CD4-positive, alpha-beta T cell treated with Interleukin-17A for 4 hours (primary cell): ENCODE measurements at places on chromosomes 6 and 20.

GRCh38 chr6:115001731-115002350 is 659.0 kb upstream of the HS3ST5 start:
- DNase-seq, result no peak

GRCh38 chr6:41717392-41717736 is 18.0 kb downstream of the TFEB start:
- no peak for DNase-seq

DNA sequence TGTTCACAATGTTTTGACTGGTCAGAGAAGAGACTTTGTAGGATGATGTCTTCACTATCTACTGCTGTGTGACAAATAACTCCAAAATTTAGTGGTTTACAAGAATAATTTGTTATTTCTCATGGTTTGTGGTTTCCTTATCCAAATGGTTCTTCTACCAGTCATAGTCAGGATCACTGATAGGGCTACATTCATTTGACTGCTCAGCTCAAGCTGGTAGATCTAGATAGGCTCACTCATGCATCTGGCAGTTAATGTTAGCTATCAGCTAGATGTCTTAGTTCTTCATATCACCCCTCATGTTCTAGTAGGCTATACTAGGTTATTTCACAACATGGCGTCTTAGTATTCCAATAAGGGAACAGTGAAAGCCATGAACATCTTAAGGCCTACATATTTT is 131.0 kb downstream of the ID4 start:
- DNase-seq, result no peak

DNA sequence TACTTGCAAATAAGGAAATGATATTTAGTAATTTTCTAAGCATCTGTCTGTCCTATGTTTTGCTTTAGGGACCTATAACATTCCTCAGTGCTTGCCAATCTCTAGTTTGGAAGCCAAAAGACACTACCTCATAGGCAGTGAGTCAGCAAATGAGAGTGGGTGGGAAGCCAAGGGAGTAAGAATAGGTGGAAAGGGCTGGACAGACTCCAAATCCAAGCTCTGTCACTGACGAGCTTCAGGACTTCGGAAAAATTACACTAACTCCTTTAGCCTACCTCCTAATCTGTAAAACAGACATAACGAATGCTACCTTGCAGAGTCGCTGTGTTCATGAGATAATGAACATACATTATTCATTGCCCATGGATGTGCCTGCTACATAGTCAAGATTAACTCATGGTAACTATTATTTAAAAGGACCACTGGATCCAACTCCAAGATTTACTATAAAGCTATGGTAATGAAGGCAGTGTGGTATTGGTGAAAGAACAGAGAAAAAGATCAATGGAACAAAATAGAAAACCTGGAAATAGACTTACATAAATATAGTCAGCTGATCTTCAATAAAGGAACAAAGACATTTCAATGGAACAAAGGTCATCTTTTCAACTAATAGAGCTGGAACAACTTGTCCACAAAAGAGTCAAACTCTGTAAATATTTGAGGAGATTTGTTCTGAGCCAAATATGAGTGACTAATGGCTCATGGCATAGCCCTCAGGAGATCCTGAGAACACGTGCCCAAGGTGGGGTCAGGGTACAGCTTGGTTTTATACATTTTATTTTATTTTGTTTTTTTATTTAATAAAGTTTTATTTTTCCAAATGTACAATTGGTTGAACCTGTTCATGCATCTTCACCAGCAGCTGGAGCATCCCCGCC is 64.1 kb downstream of the FAM50B start:
- no peak for DNase-seq

GRCh38 chr20:54212871-54213270 is 5.0 kb downstream of the PFDN4 start:
- no peak for DNase-seq

- DNase-seq, result no peak
Observed at GRCh38 chr20:7159903-7160302, 392.4 kb downstream of the BMP2 start.

DNA sequence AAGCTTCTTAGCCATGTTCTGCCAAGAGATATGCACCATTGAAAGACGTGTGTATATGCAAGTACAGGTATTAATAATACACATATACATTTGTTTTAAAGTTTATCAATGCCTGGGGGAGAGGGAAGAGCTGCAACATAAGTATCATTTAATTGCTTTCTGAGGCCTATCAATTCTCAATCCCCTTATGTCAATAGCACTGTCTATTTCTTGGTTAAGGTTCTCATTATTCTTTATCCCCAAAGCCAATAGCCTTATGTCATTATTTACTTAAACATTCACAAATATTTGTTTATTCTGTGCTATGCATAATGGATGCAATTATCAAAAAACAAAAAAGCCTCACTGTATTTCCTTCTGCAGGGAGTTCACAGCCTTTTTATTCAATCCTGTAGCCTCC is 350.3 kb upstream of the KCNQ5 start:
- DNase-seq, result no peak

DNA sequence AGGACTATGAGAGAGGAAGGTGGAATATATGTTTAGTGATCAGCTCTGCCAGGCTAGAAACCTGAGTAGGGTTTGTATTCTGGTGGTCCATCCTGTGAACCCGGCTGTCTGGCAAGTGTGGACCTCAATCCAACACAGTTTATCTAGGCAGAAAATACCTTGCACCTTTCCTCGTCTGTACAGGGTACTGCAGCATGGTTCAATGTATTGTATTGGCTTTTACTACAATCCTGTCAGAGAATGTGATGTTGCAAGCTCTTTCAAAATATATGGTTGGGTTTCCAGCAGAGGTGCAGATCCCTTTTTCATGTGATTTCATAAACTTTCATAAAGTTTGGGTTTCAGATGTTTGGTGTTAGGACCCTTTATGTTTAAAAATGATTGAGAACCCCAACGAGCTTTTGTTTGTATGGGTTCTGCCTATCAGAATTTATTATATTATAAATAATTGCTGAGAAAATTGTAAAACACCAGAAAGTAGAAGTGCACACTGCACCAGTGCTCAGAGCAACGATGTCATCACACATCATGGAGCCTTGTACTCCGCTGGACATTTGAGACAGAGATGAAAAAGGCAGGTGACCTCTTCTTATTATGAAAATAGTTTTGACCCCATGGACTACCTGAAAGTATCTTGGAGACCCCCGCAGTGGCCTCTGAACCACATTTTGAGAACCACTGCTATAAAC is 106.6 kb downstream of the RTN4IP1 start:
- peak; percentile 14 for DNase-seq

GRCh38 chr6:14038467-14039437 is 78.8 kb upstream of the CD83 start:
- no peak for DNase-seq

- DNase-seq, result no peak
Observed at GRCh38 chr6:8743170-8743745, 307.9 kb upstream of the SLC35B3 start.

DNA sequence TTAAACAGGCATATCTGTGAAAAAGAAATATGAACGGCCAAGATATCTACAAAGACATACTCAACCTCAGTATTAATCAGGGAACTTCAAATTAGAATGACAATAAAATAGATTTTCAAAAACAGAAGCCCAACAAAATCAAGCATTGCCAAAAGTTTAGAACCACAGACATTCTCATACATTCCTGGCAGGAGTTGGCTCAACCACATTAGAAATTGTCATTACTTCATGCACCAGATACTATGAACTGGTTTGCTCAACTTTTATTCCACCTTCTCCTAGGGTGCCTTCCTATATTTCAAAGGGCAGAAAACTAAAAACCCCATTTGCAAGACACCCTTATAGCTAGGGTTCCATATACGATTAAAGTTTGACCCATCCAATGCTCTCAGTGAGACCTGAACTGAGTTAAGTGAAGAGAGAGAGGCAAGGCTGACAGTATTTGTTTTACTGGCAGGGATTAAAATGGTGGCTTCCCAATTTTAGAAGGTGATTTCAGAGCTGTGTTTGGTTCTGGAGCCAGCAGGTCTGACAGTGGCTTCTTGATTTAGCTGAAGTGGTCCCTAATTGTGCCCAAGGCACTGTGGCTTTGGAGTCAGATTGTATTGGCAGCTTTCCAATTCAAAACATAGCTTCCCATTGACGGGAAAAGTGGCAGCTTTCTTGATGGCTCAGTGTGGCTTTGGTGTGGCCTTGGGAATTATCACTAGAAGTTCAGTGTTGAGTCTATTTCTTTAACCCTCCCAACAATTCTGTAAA is 77.1 kb upstream of the CDYL start:
- no peak for DNase-seq

DNA sequence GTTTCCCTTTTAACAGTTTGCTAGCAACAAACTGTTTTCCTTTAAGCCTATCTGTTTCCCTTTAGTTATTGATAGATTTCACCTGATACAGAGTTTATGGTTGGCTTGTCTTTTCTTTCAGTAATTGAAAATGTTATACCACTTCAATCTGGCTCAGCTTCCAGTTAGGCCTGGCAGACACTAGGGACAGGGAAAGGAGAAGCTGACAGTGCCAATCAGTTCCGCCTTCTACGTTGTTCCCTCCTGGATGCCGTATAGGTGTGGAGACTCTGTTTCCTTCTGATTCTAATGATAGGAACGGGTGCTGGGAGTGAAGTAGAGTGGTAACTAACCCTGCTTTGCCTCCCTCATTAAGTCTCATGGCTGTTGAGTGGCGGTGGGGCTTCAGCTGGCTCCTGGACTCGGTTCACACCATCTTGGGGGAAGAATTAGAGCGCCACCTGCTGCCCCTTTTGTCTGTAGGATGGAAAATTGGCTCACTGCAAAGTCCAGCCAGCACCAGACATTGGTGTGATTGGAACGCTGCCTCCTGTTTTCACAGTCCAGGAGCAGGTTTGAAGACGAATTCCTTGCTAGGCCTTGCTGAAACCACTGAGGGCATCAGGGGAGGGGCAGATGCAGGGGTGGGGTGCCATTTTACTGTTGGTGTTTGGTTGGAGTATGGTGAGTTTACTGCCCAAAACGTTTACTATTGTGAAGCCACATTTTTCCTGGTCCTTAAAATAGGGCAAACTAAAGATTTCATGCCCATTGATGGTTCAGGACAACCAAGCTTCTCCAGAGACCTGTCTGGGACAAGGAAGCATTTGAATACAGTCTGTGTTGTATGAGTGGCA is 1729.5 kb downstream of the GRIK2 start:
- no peak for DNase-seq

DNA sequence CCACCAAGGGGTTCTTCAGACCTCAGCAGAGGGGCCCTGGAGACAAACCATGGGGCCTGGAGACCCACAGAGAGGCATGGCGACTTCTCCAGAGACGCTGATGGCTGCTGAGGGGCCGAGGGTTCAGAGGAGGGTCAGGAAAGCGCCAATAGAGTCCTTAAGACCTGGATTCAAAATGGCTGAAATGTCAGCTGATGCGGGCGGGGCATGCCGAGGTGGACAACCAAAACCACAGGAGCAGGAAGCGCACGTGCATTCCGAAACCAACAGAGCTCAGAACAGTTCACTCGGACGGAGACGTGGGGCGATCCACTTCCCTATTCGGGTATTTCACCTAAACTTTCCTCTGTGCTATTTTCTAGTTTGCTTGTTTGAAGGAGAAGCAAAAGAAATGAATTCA is 99.9 kb upstream of the RIN2 start:
- DNase-seq, result no peak

DNA sequence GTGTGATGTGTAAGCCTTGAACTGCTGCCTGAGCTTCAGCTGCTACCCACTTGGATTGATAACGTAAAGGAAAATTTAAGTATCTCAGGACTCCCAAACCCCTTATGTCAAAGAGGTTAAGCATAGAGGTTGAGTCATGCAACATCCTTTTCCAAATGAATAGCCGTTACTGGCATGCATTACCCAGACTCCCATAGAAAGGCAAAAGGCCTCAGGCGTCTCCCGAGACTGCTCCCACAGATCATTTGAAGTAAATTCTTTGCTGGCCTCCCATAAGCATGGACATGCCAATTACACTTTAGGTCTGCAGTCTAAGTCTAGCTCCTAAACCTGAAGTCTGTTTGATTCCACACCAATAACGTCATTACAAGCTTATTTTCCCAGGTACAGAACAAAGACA is 14.7 kb downstream of the IPCEF1 start:
- no peak for DNase-seq

DNA sequence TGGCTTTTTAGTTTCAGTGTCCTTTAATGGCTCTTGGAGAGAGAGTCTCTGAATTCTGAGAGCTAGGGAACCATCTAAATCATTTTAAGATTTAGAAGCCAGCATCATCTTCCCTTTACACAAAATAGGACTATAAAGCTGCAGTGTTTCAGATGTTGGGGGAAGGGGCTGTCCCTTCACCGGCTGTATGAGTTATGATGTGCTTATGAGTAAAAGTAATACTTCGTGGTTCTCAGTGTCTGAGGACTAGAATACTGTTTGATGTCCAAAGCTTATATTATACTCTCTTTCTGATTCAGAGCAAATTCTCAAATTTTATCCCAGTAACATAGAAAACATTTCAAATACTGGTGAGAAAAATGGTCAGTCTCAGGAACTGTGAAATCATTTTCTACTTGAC is 63.5 kb upstream of the FAM8A1 start:
- no peak for DNase-seq

DNA sequence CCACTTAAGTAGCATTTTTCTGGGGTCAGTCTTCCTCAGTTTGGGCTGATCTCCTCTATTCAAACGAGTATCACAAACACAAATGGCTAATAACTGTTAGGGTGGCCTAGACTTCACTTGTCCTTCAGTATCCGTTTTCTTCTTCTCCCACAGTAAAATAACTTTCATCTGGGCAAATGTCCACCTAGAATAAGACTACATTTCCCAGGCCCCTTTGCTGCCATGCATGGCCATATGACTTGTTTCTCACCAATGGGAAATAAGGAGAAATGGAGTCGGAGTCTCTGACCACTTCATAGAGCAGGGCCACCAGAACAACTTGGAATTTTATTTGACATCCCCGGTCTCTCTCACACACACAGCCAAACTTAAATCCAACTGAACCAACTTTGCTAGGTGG is 51.4 kb downstream of the SULF2 start:
- no peak for DNase-seq

GRCh38 chr6:135481783-135482369 is 15.7 kb downstream of the AHI1 start:
- no peak for DNase-seq

DNA sequence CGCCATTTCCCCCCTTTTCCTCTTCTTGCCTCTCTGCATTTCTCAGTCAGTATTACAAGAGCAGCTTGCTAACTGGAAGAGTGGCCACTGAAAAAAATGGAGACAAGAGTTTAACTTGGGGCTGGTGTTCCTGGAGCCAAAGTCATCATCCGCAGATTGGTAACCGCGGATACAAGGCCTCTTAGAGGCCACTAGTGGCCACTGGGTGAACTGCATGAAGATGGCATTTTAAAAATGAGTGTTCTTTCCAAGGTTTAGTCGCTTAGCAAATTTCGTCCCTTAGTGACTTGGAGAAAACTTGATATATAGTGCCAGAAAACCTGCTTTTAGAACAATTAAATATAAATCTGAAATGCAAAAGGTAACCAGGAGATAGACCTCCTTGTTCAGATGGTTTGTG is 4.8 kb downstream of the F13A1 start:
- peak; percentile 14 for DNase-seq

DNA sequence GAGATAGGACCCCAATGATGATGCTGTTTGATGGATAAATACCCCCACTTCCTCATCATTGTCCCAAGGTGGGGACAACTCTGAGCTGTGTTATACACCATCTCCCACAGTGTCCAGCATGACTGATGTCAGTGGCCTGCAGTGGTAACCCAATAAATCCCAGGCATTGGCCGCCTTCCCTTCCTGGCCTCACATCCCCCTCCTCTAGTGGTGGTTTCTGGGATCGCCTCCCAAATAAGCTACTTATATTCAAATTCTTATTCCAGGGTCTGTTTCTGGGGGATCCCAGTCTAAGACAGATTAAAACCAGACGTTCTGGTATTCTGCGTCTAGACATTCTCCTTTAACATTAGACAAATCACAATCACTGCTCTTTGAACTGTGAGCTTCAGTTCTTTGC is 90.6 kb downstream of the SCP2D1 start:
- no peak for DNase-seq
